Sigmoid colon (tissue), 7 donors: ENCODE measurements at places on chromosomes 3 and 15. TPM values are rescaled to one million over a fixed set of nuclear protein-coding genes. Genes with fewer than 3 reads are reported as not detected.

DNA sequence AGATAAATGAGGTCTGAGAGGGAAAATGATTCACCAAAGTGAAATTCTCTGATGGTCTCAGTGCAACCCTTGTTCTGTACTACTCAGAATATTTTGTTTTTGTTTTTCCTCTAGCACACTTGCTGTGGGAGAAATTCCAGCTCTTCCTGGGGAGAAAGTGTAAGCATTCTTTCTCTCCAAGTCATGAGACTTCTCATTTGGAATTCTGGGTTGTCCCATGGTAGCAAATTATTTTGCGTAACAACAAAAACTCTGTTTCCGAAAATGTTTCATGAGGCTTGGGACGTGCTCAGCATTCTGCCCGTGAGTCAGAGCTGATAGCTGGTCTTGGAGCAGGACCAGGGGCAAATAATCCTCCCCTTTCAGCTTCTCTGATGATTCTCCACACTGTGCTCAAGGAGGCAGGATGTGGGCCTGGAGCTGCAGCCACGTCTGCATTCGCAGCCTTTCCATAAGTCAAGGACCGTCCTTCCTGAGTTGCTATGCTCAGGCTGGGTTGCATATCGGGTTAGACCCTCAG, 70.3 kb downstream of the SENP2 start:
- no peaks in the 10 kb centered on the region for H3K27me3 ChIP-seq
- no peaks in the 10 kb centered on the region for H3K36me3 ChIP-seq
- peaks cover 49% of the 10 kb centered on the region for H3K4me1 ChIP-seq
- H3K27ac ChIP-seq: peak overlapping the region; percentile 65
- H3K4me3 ChIP-seq: no peak overlapping the region

Gene NTRK3
- total RNA-seq: 3.3 TPM

DNA sequence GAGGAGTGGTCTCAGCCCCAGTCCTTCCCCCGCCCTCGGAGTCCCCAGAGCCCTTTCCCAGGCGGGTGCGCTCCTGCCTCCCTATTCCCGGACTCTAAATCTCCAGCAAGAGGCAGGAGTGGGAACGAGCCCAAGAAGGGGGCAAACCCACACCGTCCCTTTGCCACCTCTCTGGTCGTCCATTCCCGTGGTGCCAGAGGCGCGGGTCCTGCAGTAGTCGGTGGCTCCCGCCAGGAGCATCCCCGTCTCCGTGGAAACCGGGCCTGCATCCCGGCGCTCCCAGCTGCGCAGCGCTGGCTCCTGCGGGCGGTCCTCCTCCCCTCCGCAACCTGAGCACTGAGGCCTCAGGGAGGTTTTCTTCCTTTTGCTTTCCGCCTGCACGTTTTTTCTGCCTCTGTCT, 44.8 kb downstream of the LHFPL4 start:
- H3K4me3 ChIP-seq: no peak overlapping the region
- H3K27ac ChIP-seq: no peak overlapping the region
- no peaks in the 10 kb centered on the region for H3K36me3 ChIP-seq
- H3K27me3 ChIP-seq: peaks cover 38% of the 10 kb centered on the region

DNA sequence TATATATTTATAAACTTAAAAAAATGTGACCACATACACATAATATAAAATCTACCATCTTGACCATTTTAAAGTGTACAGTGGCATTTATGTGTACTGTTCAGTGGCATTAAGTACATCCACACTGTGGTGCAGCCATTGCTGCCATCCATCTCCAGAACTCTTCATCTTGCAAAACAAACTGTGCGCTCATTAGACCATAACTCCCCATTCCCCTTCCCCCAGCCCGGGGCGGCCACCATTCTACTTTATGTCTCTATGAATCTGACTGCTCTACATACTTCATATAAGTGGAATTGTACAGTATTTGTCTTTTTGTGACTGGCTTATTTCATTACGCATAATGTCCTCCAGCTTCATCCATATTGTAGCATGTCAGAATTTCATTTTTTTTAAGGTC, 47.8 kb downstream of the CTXND1 start:
- no peak overlapping the region for H3K27ac ChIP-seq
- H3K4me3 ChIP-seq: no peak overlapping the region
- no peak for DNase-seq
- H3K36me3 ChIP-seq: no peaks in the 10 kb centered on the region
- H3K4me1 ChIP-seq: no peaks in the 10 kb centered on the region

DNA sequence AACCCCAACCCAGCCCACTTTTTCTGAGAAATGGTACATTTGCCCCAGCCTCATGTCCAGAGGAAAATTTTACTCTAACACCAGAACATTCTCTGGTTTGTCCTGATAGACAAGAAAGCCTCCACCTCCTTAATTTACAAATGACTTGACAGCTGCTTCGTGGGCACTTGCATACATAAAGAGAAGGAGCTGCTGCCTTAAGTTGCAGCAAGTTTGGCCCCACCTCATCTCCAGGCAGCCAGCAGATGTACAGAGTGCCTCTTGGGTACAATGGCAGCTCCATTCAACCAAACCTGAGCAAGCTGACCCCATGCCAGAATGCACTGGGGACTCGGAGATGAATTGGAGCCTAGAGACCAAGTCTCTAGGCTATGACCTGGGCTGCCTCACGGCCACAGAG, 6.2 kb upstream of the H1-8 start:
- no peaks in the 10 kb centered on the region for H3K27me3 ChIP-seq
- H3K4me3 ChIP-seq: no peak overlapping the region
- H3K4me1 ChIP-seq: no peaks in the 10 kb centered on the region
- H3K36me3 ChIP-seq: no peaks in the 10 kb centered on the region
- DNase-seq: no peak

Gene LRTM1
- total RNA-seq: not detected

GRCh38 chr15:40106203-40107161, 2.2 kb downstream of the BMF start:
- H3K4me3 ChIP-seq: no peak overlapping the region
- H3K36me3 ChIP-seq: peaks cover 4% of the 10 kb centered on the region
- H3K4me1 ChIP-seq: peaks cover 74% of the 10 kb centered on the region

Gene ACAP2
- 57.1 TPM for total RNA-seq

Gene CCR4
- total RNA-seq: not detected

Gene RAMAC
- 19.3 TPM for total RNA-seq

GRCh38 chr3:177883957-177884356, 652.3 kb upstream of the KCNMB2 start:
- no peak overlapping the region for H3K27ac ChIP-seq
- H3K4me1 ChIP-seq: no peaks in the 10 kb centered on the region
- DNase-seq: no peak
- H3K4me3 ChIP-seq: no peak overlapping the region
- H3K36me3 ChIP-seq: no peaks in the 10 kb centered on the region

DNA sequence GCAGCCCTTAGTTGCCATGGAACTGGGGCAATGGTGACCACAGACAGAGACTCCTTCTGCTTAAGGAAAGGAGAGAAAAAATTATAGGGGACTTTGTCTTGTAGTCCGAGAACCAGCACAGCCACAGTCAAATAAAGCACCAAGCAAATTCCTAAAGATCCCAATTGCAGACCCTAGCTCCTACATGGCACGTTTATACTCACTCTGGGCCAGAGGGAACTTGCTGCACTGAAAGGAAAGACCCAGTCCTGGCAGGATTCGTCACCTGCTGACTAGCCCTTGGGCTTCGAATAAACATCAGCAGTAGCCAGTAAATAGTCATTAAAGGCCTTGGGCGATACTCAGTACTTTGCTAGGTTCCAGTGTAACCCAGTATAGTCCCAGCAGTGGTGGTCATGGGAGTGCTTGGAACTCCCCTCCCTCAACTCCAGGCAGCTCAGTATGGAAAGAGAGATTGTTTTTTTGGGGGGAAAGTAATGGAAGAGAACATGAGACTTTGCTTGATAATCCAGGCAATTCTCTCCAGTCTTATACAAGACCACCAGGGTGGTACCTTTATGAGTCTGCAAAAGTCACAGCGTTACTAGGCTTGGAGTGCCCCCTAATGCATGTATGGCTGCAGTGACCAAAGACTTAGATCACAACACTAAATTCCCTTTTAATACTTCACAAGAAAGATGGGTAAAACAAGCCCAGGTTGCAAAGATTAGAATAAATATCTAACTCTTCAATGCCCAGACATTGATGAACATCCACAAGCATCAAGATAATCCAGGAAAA, 66.4 kb upstream of the AGTR1 start:
- no peaks in the 10 kb centered on the region for H3K27me3 ChIP-seq
- H3K4me1 ChIP-seq: no peaks in the 10 kb centered on the region
- H3K27ac ChIP-seq: no peak overlapping the region
- no peaks in the 10 kb centered on the region for H3K36me3 ChIP-seq
- no peak overlapping the region for H3K4me3 ChIP-seq

GRCh38 chr15:70264014-70264582, 166.4 kb upstream of the TLE3 start:
- peaks cover 56% of the 10 kb centered on the region for H3K4me1 ChIP-seq
- DNase-seq: peak; percentile 84
- H3K27me3 ChIP-seq: no peaks in the 10 kb centered on the region
- peak overlapping the region; percentile 60 for H3K27ac ChIP-seq
- H3K4me3 ChIP-seq: no peak overlapping the region
- no peaks in the 10 kb centered on the region for H3K36me3 ChIP-seq

DNA sequence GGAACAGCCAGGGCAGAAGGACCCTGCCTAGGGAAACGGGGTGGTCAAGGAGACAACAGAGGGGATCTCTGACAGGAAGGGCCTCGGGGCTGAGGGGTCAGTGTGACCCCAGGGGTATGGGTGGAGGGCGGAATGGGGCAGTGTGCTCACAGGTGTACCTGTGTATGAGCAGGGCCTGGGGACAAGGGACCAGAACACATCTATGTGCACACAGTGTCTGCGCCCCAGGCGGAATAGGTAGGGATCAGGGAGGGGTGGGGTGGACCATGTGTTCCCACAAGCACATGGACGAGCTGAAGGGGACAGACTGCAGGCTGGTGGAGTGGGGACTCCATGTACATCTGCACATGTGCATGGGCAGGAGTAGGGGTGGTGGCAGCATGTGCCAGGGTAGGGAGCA, 5.0 kb upstream of the TLR9 start:
- H3K4me3 ChIP-seq: no peak overlapping the region
- DNase-seq: no peak
- peaks cover 74% of the 10 kb centered on the region for H3K36me3 ChIP-seq
- H3K4me1 ChIP-seq: no peaks in the 10 kb centered on the region
- no peaks in the 10 kb centered on the region for H3K27me3 ChIP-seq

- no peak overlapping the region for H3K27ac ChIP-seq
- no peaks in the 10 kb centered on the region for H3K36me3 ChIP-seq
- no peaks in the 10 kb centered on the region for H3K27me3 ChIP-seq
- no peak overlapping the region for H3K4me3 ChIP-seq
Measured at GRCh38 chr3:5504135-5504534, 316.6 kb downstream of the EDEM1 start.

DNA sequence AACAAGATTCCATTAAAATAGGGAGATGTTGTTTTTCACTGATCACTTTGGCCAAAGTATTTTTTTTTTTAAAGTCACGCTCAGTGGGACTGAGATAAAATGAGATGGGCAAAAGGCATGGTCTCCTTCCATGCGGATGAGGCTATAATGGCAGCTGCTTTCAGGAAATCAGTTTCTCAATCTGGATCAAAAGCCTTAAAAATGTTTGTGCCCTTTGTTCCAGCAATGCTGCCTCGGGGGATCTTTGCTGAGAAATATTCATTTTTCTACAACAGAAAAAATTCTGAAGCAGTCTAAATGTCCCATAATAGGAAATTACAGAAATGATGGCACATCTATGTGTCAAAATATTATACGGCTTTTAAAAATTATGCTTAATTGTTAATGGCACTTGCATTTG, 97.2 kb downstream of the SMAD6 start:
- H3K36me3 ChIP-seq: no peaks in the 10 kb centered on the region
- no peak for DNase-seq
- no peaks in the 10 kb centered on the region for H3K27me3 ChIP-seq
- no peak overlapping the region for H3K27ac ChIP-seq

DNA sequence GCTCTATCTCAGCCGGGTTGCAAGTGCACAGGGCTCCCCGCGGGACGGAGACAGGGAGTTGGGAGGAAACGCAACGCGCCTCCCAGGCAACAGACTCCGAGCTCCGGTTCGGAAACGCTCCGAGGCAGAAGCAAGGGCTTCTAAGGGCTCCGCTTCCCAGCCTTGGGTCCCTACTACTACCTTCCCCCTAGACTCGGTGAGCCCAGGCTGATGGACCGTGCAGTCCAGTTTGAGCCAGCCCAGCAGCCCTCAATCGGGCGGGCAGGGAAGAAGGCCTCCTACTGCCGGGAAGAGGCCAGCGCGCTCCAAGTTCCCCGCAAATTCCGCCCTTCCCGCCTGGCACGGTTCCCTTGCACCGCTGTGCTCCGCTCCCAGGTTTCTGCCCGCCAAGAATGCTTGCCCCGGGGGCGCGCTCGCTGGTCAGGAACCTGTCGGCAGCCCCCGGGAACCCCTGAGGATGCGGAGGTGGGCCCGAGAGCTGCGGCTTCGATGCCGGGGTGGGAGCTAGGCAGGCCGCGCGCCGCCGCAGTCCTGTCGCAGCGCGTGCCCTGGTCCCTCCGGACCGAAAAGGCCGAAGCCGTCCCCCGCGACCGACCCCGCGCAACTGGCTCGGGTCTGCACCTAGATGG, 728 bp downstream of the TRANK1 start:
- no peaks in the 10 kb centered on the region for H3K36me3 ChIP-seq
- peak overlapping the region; percentile 75 for H3K4me3 ChIP-seq
- H3K27ac ChIP-seq: peak overlapping the region; percentile 77
- DNase-seq: peak; percentile 80
- no peaks in the 10 kb centered on the region for H3K4me1 ChIP-seq

DNA sequence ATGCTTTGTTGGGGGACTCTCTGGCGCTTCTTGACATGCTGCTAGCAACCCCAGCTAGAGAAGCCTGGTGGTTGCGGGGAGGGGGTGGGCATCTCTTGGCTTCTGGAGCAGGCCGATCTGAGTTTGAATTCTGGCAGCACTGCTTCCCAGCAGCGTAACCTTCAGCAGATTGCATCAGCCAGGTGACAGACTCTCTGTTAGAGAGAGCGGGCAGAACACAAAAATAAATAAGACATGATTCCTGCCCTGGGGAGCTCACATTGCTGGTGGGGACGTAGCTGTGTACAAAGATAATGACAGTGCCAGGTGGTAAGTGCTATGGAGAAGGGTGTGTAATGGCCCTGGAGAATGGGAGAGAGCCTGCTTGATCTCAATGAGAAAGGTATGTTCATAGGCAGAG, 87.4 kb downstream of the THSD4 start:
- no peaks in the 10 kb centered on the region for H3K27me3 ChIP-seq
- H3K36me3 ChIP-seq: no peaks in the 10 kb centered on the region
- H3K27ac ChIP-seq: no peak overlapping the region
- no peaks in the 10 kb centered on the region for H3K4me1 ChIP-seq
- DNase-seq: no peak

DNA sequence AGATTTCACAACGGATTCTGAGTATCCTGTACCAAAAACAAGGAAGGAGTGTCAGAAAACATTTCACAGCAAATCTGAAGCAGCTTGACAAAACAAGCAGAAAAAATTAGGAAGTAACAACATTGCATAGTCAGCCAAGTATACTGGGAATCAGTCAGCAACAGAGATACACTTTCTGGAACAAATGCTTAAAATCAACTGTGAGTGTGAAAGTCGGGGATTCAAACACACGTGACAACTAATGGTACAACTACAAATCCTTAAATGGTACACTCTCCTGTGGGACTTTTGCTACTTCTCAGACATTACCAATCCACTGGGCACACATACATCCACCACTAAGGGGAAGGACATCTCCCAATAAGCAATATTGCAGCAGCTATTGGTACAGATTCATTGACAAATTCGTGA, 296.6 kb upstream of the MME start:
- H3K36me3 ChIP-seq: no peaks in the 10 kb centered on the region
- H3K27ac ChIP-seq: no peak overlapping the region
- H3K4me3 ChIP-seq: no peak overlapping the region

Gene CHRD
- 9.2 TPM for total RNA-seq

- no peaks in the 10 kb centered on the region for H3K27me3 ChIP-seq
- no peak overlapping the region for H3K4me3 ChIP-seq
- H3K27ac ChIP-seq: no peak overlapping the region
- H3K4me1 ChIP-seq: no peaks in the 10 kb centered on the region
- DNase-seq: no peak
Measured at GRCh38 chr3:42250761-42251160, 15.2 kb downstream of the CCK start.

Gene VGLL3
- 35.0 TPM for total RNA-seq

Gene TYRO3
- total RNA-seq: 4.2 TPM
